COLO829 (cell line): ENCODE measurements at places on chromosomes 16 and 17.

- DNase-seq: no peak
Measured at GRCh38 chr17:77228241-77228752, 87.5 kb downstream of the SEC14L1 start.

GRCh38 chr16:86345516-86345915, 164.8 kb upstream of the FOXF1 start:
- no peak for DNase-seq

DNA sequence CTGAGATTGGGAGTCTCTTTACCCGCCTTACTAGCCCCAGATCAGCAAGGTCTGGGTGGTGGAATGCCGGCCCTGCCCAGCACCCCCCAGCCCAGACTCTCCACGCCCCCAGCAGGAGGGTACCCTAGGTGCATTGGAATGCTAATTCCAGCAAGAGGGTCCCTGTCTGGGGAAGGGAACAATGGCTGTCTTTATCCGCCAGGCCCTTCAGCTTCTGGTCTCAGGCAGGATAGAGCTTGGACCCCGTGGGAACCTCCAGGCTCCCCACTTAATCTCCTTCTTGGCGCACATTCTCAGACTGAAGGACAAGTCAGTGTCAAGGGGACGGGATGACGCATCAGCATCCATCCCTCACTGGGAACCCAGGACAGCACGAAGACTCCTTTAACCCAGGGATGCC, 85.1 kb downstream of the LITAF start:
- DNase-seq: no peak

GRCh38 chr17:56505154-56505756, 88.2 kb upstream of the NOG start:
- no peak for DNase-seq

DNA sequence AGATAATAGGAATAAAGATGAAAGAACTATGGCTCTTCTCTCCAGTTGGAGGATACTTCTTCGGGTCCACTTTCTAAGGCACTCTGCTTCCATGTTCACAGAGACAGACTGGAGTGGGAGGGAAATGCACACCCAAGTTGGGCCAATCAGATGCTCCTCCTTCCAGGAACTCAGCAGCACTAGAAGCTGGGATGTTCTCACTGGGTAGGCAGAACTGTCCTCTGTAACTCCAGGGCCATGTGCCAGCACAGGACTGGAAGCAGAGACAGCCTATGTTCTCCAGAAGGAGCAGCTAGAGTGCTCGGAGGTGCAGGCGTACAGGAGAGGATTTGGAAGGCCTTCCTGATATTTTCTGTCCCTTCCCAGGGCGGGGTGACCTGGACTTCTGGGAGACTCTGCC, 49.9 kb upstream of the SREBF1 start:
- no peak for DNase-seq

DNA sequence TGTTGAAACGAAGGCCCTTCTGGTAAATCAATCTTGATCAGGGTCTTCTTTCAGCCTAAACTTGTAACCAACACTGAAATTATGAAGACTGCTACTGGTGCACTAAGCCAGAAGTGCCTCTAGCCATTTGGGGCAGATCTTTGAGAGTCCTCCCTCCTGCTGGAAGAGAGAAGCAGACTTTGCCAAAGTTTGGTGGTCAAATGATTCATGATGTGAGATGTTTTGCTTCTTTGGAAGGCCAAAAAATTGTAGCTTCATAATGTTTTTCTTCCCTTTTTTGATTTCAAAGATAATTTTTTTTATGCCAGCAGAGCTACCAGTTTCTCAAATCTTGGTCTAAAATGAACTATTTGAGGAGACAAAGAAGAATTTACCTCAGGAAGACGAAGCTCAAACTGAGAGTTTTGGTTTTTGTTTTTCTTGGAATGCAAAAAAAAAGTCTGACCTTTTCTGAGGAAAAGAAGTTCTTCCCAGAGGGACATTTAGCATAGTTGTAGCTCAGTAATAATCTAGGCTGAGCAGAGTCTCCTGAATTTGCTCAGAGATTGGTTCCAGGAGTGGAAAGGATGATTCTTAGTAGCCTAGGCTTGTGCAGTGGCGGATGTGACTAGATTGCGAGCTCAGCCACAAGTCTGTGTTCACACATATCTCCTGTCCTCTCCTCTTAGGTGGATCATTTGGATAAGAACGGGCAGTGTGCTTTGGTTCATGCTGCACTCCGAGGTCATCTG, 50.9 kb downstream of the CYB561 start:
- no peak for DNase-seq

- no peak for DNase-seq
Measured at GRCh38 chr17:4849011-4849536, 15.9 kb downstream of the MINK1 start.

DNA sequence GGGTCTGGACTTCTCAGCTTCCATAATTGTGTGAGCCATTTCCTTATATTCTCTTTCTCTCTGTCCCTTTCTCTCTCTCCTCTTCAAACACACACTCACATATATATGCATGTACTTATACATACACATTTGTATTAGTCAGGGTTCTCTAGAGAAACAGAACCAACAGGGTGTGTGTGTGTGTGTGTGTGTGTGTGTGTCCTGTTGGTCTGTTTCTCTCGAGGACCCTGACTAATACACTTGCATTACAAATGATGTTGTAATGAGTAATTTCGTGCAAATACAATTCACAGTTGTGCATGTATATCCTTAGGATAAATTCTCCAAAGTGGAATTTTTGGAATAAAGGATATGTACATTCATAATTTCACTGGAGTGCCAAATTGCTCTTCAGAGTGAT, 115.3 kb downstream of the NPIPB5 start:
- no peak for DNase-seq

- no peak for DNase-seq
Measured at GRCh38 chr16:9909072-9909825, 273.0 kb downstream of the GRIN2A start.

DNA sequence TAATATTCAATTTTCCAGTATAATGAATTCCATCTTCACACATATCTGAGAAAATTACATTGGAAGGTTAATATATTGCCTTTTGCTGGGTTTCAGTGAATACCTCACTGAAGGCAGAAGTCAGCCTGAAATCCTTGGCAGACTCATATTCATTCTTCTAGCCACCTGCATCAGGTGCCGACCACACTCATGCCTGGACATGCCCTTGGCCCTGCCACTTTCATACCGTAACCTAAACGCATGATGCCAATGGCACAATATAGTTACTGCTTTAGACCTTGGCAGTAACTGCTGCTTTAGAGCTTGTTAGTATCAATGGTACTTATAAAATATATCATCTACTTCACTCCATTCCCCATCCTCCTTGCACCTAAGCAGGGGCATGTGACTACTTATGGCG, 817.6 kb upstream of the CDH8 start:
- DNase-seq: no peak

- DNase-seq: no peak
Measured at GRCh38 chr17:45144199-45145034, 3.9 kb upstream of the HEXIM1 start.
